HS-27A (cell line): ENCODE measurements at places on chromosomes 12 and 14.

- DNase-seq, result no peak
Measured at GRCh38 chr14:105136401-105137322, 31.9 kb downstream of the JAG2 start.

DNA sequence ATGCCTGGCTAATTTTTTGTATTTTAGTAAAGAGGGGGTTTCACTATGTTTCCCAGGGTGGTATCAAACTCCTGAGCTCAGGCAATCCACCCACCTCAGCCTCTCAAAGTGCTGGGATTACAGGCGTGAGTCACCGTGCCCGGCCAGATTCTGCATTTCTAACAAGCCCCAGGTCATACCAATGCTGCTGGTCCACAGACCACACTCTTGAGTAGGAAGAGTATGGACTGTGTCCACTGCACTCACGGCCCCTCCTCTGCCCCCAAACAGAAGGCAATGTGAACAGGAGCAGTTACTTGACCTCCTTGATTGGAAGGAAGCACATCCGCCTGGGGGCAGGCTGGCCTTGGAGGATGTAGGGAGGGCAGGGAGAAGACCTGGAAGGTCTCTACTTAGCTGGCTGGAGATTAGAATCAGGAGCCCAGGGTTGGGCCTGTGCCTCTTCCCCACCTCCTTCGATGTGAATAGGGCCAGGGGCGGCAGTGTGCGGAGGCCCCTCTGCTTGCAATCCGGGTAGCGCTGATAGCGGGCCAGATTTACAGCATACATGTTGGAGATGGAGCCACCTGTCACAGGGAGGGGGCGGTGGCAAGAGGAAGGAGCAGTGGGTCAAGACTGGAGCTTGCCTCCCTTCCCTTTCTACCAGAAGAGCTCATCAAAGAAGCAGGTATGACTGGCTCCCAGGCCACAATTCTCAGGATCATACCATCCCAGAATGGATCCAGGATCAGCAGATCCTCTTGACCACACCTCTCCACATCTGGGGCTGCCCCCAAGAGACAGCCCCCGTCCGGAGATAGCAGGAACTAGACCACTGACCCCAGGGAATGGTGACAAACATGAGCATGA, 9.4 kb upstream of the ZNF740 start:
- no peak for DNase-seq

DNA sequence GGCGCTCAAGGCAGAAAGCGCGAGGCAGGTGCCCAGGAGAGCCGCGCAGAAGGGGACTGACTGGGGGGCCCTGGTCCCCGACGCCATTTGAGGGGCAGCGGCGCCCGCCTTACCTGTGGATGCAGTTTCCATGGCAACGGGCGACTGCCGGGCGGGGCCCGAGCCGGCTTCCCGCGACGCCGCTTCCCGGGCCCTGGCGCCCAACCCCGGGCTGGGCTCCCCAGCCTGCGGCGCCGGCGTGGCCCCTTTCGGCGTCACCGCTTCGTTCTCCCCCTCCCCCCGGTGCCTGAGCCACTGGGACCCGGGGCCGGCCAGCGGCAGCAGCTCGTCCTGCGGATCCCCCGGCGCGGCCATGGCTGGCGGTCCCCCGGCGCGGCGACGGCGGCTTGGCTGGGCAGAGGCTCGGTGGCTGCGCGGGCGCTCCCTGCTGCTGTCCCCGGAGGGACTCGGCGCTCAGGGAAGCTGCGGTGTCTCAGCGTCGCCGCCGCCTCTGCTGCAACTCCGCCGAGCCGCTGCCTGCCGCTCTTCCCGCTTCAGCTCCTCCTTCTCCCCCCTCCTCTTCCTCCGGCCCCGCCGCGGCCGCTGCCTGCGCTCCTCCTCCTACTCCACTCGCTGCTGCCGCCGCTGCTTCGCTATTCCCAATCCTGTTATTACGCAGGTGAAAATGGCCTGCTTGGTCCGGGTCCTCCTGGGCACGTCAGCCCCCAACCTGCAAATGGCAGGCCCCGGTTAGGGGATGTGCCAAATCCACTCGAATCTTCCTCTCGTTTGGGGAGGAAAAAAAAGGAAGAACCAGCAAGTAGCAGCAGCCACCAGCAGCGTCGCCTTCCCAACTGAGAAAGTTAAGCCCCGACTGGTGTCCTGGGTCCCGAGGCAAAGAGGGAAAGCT, at the start of gene RTN1:
TSS of gene RTN1 (minus strand) at position 500 of the 889 bp plus-strand sequence. CDS start at position 354, 146 bp downstream.
- DNase-seq, result peak; percentile 33

GRCh38 chr12:102957339-102958050, at the start of gene ASCL1:
Gene ASCL1 (plus strand): TSS chr12:102957674. CDS start chr12:102958245, 571 bp downstream.
- no peak for DNase-seq

GRCh38 chr14:99245564-99246511, 26.2 kb downstream of the BCL11B start:
- no peak for DNase-seq

DNA sequence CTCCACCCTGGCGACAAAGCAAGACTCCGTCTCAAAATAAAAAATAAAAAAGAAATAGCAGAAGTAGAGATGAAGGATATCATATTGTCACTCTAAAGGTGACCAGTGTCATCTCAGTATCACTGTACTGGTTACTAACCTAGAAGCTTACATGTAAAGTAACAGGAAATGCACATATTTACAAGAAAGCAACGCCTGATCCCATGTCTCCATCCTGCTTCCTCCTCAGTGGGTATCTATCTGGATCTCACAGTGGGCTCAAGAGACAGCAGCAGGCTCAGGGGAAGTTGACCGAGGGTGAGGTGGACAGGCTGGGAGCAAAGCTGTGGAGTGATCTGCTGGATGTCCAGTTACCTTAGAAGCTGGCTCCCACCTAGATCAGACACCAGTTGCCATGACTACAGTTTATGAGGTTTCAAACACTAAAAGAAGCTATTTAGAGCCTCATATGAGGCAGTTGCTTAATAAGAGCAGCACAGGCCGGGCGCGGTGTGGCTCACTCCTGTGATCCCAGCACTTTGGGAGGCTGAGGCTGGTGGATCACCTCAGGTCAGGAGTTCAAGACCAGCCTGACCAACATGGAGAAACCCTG, 10.5 kb downstream of the MTRFR start:
- no peak for DNase-seq

DNA sequence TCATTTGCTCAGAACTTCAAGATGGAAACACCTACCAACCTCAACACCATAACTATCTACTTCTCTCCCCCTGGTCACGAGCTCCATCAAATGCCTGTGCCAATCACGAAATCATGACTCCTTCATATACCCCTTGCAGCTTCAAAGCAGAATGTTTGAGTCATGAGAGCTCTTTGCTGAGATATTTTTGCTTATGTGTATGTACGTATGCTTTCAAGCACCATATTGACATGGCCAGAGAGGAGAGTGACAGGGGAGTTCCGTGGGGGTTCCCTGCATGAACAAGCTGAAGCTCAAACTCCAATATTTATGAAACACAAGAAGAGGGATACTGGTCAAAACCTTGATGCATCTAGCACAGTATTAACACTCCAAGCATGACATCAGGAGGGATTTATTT, 374.4 kb downstream of the DPF3 start:
- no peak for DNase-seq

- no peak for DNase-seq
Measured at GRCh38 chr12:121915841-121916321, 2.5 kb upstream of the CFAP251 start.

GRCh38 chr12:92845329-92845728, 83.8 kb downstream of the EEA1 start:
- DNase-seq, result no peak

GRCh38 chr12:90090929-90091651, 382.5 kb upstream of the ATP2B1 start:
- peak; percentile 94 for DNase-seq
